Activated CD4-positive, alpha-beta T cell treated with anti-CD3 and anti-CD28 coated beads for 36 hours (primary cell): ENCODE measurements at places on chromosomes 2 and 18. TPM values are rescaled to one million over a fixed set of nuclear protein-coding genes. Genes with fewer than 3 reads are reported as not detected.

Gene AP1S3
- 10.1 TPM for total RNA-seq

- DNase-seq, result no peak
- no peaks in the 10 kb centered on the region for H3K27me3 ChIP-seq
- peaks cover 8% of the 10 kb centered on the region for H3K4me1 ChIP-seq
- no peak overlapping the region for H3K4me3 ChIP-seq
- H3K36me3 ChIP-seq, result no peaks in the 10 kb centered on the region
Observed at GRCh38 chr2:152609154-152609553, 108.1 kb downstream of the PRPF40A start.

DNA sequence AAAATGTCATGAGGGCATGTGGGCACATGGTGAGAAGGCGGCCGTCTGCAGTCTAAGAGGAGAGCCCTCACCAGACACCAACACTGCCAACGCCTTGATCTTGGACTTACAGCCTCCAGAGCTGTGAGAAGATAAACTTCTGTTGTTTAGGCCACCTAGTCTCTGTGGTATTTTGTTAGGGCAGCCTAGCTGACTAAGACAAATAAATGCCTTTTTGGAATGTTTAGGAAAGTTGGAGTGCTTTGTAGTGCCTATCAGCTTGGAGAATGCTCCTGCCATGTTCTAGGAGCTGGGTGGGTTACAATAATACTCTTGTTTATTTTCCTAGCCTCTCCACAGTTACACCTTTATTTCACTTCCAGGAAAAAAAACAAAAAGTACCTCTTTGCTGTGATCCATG is 92.0 kb downstream of the SPP2 start:
- H3K4me1 ChIP-seq, result peaks cover 13% of the 10 kb centered on the region
- no peak overlapping the region for H3K4me3 ChIP-seq
- H3K27me3 ChIP-seq, result no peaks in the 10 kb centered on the region
- DNase-seq, result no peak
- no peak overlapping the region for H3K27ac ChIP-seq
- H3K36me3 ChIP-seq, result no peaks in the 10 kb centered on the region

Gene GRB14
- not detected for total RNA-seq

Gene PAX3
- total RNA-seq, result not detected

DNA sequence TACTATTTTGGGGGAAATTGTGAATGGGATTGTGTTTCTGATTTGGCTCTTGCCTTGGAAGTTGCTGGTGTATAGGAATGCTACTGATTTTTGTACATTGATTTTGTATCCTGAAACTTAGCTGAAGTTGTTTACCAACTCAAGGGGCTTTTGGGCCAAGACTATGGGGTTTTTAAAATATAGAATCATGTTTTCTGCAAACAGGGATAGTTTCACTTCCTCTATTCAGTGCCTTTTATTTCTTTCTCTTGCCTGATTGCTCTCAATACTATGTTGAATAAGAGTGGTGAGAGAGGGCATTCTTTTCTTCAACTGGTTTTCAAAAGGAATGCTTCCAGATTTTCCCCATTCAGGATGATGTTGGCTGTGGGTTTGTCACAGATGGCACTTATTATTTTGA is 1383.8 kb upstream of the ACVR2A start:
- no peak overlapping the region for H3K4me3 ChIP-seq
- no peaks in the 10 kb centered on the region for H3K36me3 ChIP-seq
- no peak for DNase-seq
- H3K4me1 ChIP-seq, result no peaks in the 10 kb centered on the region
- H3K27me3 ChIP-seq, result no peaks in the 10 kb centered on the region
